ENCODE measurements at places on chromosomes 3 and 15.

- DNase-seq: no peak
Observed at GRCh38 chr15:81569286-81570080, 195.5 kb upstream of the TMC3 start.

- DNase-seq: no peak
Observed at GRCh38 chr15:90757461-90757860, 40.3 kb downstream of the BLM start.

DNA sequence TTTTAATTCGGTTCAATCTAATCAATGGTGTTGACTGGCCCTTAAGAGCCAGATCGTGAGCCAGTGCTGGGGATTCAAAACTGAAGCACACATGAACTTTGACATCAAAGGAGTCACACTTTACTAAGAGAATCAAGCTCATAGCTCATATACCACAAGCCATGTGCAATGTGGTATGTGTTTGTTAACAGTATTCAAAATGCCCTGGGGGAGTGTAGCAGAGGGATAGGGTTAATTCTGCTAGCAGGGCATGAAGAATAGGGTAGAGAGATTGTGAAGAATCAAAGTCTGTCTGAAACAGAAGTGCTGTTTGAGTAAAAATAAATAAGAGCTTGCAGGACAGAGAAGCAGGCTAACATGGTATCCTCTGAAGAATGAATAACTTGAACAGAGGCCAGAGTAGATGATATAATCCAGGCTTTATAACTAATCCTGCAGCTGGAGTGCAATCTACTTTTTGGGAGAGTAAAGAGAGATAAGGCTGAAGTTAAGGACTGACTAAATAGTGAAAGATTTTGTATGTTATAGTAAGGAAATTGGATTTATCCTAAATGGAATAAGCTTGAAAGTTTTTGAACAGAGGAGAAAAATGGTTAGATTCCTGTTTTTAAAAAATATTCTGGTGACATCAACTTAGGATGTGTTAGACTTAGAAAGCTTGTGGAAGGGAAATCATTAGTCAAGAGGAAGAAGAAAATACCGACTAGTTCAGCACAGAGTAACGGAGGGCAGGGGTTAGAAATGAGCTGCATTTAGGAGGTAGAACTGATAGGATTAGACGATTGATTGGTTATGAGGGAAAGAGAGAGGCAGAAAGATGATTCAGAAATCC, 292.0 kb downstream of the NFKBIZ start:
- no peak for DNase-seq

- no peak for DNase-seq
Observed at GRCh38 chr3:179688850-179689249, 36.0 kb downstream of the USP13 start.

- no peak for DNase-seq
Observed at GRCh38 chr3:179156170-179156569, 8.0 kb downstream of the PIK3CA start.

GRCh38 chr3:32176989-32177701, 61.3 kb upstream of the CMTM8 start:
- peak; percentile 63 for DNase-seq

DNA sequence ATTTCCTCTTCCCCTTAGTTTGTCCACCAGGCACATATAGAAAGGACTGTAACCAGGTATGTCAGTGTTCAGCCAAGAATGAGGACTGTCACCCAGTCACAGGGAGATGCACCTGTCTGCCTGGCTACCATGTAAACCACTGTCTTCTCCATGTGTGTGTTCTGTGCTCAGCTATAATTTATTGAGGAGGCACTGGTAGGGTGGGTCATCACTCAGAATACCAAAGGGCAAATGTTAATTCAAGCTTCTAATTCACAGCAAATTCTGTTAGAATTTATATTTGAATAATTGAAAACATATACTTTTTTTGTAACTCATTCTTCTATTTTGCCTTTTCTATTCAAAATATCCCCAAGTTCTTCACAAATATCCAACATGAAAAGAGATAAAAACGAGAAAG, 780.4 kb downstream of the MECOM start:
- DNase-seq: no peak

DNA sequence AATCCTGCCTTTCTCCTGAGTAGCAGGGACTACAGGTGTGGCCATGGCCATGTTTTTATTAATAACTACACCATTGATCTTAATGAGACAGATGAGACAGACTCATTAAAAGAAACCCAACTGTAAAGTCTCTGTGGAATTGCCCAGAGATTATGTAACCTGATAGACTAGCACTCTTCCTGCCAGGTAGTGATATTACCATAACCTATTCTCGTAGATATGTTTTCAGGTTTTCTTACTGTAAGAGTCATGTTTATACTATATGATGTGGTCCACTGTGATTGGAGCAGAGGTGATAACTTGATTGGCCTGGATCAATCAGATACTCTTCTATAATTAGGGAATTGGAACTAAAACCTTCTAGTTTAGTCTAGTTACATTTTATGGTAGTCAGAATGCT, 93.7 kb downstream of the NFKBIZ start:
- no peak for DNase-seq
